Type B pancreatic cell (in vitro differentiated cells): ENCODE measurements at places on chromosomes 3 and 15.

- no peak overlapping the region for H3K27ac ChIP-seq
- peaks cover 7% of the 10 kb centered on the region for H3K4me1 ChIP-seq
- H3K4me3 ChIP-seq = no peak overlapping the region
- DNase-seq = no peak
- no peaks in the 10 kb centered on the region for H3K27me3 ChIP-seq
These were observed 36.7 kb downstream of the RGMA start for GRCh38 chr15:93052090-93052879.

DNA sequence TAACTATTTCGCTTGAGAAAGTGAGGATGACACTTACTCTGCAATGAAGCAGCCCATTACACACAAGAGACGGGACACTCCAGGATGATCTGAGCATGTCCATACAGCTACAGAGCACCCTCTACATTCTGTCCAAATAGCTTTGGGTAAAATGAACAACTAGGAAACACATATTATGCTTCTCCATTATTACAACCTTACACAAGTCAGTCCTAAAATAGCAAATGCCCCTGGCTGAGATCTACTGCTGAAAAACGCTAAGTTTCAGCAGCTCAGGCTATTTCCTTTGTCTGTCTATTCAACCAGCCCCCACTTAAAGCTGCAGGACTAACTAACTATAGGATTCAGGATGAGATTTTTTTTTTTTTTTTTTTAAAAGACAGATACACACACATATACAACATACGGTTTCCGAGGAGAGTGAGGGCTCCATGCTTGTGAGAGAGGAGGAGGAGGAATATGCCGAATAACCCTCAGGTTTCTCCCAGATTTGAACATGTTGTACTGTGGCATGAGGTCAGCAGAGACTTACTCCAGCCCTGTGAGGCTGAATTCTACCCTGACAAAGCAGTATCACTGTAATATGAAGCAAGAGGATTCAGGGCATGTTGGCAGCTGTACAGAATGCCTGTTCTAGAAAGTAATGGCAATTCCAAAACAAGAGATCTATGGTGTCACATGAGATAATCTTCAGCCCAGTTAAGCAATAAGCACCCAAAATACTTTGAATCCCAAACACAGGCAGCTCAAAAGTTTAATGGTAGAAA is 117.3 kb upstream of the PLXND1 start:
- H3K4me1 ChIP-seq = peaks cover 16% of the 10 kb centered on the region
- peak overlapping the region; percentile 47 for H3K27ac ChIP-seq
- H3K27me3 ChIP-seq = no peaks in the 10 kb centered on the region
- no peak overlapping the region for H3K4me3 ChIP-seq
- no peaks in the 10 kb centered on the region for H3K36me3 ChIP-seq

DNA sequence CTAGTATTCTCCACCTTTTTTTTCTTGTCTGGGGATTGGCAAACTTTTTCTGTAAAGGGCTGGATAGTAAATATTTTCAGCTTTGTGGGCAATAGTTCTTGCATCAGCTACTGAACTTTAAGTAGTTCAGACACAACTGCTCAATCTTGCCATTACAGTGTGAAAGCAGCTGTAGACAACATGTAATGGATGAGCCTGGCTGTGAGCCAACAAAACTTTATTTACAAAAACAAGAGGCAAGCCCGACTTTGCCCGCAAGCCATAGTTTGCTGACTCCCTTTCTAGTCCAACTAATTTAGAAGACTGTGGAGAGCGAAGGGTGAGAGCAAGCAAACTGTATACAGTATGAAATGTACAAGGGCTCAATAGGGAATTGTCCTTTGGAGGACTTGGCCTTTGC is 6.2 kb downstream of the FRMD4B start:
- DNase-seq = no peak
- H3K36me3 ChIP-seq = peaks cover 5% of the 10 kb centered on the region
- H3K4me3 ChIP-seq = no peak overlapping the region
- no peak overlapping the region for H3K27ac ChIP-seq
- peaks cover 12% of the 10 kb centered on the region for H3K27me3 ChIP-seq

GRCh38 chr3:130963444-130963843 is 63.2 kb downstream of the ASTE1 start:
- H3K27ac ChIP-seq = no peak overlapping the region
- no peak overlapping the region for H3K4me3 ChIP-seq
- H3K36me3 ChIP-seq = peaks cover 54% of the 10 kb centered on the region
- no peaks in the 10 kb centered on the region for H3K4me1 ChIP-seq

DNA sequence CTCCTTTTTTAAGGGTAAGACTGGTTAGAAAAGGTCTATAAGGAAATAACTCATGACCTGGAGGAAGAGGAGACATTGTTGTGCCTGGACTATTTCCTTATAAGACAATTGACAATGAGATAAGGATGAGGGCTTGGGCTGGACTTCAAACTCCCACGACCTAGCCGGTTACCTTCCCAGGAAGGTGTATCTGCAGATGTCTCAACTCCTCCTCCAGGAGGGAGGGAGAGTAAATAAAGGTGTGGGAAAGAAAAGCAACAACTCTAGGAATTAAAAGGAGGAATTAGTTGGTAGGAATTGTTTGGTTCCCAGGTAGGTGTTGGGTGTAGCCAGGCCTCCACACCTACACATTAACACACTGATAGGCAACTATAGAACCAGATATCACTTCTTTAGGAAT is 97.8 kb upstream of the TBL1XR1 start:
- no peak overlapping the region for H3K4me3 ChIP-seq
- no peak for DNase-seq
- peaks cover 7% of the 10 kb centered on the region for H3K4me1 ChIP-seq
- H3K27me3 ChIP-seq = no peaks in the 10 kb centered on the region
- H3K27ac ChIP-seq = peak overlapping the region; percentile 29

DNA sequence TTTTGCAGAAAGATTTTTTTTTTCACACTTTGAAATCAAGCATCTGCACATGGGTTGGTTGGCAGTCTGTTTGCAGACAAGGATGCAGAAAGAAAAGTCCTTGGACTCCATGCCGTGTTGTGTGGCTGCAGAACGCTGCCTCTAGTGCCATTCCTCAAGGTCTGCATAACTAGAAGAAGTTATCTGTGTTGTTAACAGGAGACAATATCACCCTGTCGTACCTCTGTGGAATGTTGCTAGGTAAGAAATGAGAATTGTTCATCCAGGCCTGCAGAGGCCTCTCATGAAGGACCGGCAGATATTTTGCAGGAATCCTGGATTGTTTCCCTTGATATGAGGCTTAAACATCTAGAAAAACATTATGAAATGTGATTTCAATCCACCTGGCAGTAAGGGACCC is 58.5 kb upstream of the PPARG start:
- no peaks in the 10 kb centered on the region for H3K36me3 ChIP-seq
- H3K27ac ChIP-seq = peak overlapping the region; percentile 74
- H3K4me3 ChIP-seq = peak overlapping the region; percentile 71

- H3K36me3 ChIP-seq = no peaks in the 10 kb centered on the region
- H3K4me3 ChIP-seq = no peak overlapping the region
- H3K27ac ChIP-seq = no peak overlapping the region
- H3K4me1 ChIP-seq = no peaks in the 10 kb centered on the region
- peaks cover 47% of the 10 kb centered on the region for H3K27me3 ChIP-seq
These were observed 56.5 kb upstream of the NTRK3 start for GRCh38 chr15:88312941-88313579.

- no peak overlapping the region for H3K27ac ChIP-seq
- DNase-seq = no peak
- H3K4me1 ChIP-seq = peaks cover 15% of the 10 kb centered on the region
- H3K27me3 ChIP-seq = no peaks in the 10 kb centered on the region
- no peak overlapping the region for H3K4me3 ChIP-seq
These were observed 241.7 kb upstream of the ICE2 start for GRCh38 chr15:60720493-60721256.
